ACHN (cell line): ENCODE measurements at places on chromosomes 5 and 9.

DNA sequence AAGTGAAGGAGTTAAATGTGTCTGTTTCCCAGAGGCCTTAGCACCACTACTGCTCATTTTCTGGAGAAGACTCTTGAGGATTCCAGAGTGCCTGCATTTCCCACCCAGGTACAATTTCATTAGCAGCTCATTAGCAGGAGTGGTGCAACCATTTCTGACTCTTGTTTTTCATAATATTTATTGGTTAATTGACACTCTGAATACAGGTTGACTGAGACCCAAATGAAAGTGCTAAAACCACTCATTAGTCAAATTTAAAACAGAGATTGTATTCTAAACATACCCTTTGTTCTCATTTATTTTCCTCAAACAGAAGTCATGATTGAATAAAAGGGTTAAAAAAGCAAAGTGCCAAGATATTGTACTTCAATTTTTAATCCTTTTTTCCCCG is 134.5 kb downstream of the SIL1 start:
- no peak for DNase-seq

- DNase-seq: no peak
Measured at GRCh38 chr9:37715991-37716505, 37.6 kb upstream of the TRMT10B start.

DNA sequence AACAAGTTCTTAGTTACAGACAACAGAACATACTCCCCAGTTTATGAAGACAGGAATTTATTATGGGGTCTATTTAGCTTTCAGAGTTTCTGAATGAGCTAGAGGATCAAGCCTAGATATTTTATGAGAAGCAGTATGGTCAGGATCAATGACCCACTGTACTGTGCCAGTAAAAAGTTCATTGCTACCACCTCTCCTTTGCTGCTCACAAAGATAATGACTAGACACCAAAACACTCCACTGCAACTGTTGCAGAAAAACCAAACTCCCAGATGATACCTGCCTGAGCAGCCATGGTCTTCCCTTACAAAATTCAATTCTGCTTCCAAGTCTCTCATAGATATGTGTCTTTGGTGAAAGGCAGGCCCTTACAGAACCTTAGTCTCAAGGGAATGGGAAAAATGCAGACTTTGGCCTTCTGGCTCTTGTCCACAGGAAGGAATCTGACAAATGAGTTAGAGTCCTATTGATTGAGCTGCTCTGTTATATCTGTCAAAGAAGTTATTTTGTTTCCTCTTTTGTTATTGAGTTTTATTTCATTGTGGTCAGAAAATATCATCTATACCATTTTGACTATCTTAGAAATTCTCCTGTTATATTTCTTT is 74.7 kb upstream of the RASGRF2 start:
- DNase-seq: no peak

DNA sequence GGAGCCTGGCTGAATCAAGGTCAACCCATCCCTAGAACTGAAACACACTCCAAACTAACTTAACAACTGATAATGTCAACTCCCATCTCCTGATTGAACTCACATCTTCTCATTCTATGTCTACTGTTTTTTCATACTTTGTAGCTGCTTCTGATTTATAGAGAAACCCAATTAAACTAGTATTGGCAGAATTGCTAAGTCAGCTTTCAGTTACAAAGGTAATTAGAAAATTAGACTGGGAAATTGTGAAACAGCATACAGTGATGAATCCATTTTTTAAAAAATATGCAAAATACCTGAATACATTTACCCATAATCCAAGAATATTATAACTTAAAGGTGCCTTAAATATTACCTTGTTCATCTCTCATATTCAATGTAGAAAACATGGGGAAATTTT is 535.2 kb upstream of the CLINT1 start:
- no peak for DNase-seq

DNA sequence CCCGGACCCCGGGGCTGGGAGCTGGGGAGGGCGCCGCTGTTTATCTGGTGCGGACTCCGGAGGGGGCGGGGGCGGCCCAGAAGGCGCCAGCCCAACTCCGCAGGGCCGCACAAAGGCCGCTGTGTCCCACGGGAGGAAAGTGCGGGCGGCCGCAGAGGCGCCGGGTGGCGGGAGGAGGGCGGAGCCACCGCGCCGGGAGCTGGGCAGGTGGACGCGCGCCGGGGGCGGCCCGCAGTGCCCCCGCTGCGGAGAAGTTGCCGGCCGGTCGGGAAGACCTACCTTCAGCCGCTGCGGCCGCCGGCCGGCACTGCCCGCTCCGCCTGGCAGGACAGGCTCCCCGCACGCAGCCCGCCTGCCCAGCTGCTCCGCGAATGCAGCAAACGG is 43.6 kb downstream of the NACC2 start:
- peak; percentile 22 for DNase-seq

- DNase-seq: no peak
Measured at GRCh38 chr9:111516061-111516465, 8.9 kb upstream of the ZNF483 start.

GRCh38 chr9:89891591-89892304 is 286.9 kb downstream of the GADD45G start:
- no peak for DNase-seq

DNA sequence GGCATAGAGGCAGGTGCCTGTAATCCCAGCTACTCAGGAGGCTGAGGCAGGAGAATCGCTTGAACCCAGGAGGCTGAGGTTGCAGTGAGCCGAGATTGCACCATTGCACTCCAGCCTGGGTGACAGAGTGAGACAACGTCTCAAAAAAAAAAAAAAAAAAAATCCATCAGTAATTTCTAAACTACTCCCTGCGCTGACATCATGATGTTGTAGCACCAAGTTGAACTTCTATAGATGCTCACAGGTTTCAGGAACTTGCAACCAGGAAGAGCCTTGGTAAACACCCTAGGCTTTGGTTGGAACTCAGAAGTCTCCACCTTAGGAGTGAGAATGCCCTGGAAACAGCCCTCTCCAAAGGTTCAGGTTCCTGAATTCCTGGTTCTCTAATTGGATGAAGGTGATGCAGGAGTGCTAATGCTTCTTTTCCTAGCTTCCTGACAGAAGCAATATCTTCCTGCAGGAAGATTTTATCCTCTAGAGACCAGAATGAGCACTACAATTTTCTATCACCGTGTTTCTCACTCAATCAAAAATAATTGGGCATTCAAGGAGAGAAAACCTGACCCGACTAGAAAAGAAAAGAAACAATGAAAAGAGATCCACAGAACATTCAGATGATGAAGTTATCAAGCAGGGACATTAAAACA is 469.6 kb downstream of the GADD45G start:
- no peak for DNase-seq

GRCh38 chr9:82263619-82264018 is 275.0 kb downstream of the SPATA31D1 start:
- no peak for DNase-seq

GRCh38 chr5:32312595-32313332 is at the start of gene MTMR12:
Gene MTMR12 (minus strand): TSS chr5:32312939. CDS start chr5:32312838, 101 bp downstream.
- peak; percentile 97 for DNase-seq
